ENCODE measurements at places on chromosomes 16 and 17.

- DNase-seq = peak; percentile 51
Measured at GRCh38 chr17:39238311-39238972, 12.7 kb upstream of the STAC2 start.

DNA sequence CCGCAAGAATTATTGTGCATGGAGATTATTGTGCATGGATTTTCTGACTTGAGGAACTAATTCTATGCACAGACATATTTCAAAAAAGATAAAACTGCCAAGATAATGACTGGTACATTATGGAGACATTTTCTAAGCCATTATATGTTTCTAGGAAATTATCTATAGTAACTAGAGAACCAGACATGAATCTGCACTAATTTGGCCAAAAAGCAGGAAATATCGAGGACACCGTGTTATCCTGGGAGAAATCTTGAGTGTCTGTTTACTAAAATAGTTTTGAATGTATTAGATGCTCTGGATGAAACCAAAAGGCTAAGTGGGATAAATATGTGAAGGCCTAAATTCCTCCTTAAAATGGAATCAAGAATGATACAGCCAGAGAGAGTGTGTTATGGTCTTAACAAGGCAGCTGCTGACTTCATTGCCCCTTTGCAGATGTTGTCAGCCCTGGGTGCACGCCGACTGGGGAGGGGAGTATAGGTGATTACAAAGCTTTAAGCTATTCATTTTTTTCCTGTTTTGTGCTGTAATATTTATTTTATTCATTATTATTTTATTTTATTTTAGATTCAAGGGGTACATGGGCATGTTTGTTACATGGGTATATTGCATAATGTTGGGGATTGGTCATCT, 226.7 kb downstream of the UTP18 start:
- DNase-seq = no peak

DNA sequence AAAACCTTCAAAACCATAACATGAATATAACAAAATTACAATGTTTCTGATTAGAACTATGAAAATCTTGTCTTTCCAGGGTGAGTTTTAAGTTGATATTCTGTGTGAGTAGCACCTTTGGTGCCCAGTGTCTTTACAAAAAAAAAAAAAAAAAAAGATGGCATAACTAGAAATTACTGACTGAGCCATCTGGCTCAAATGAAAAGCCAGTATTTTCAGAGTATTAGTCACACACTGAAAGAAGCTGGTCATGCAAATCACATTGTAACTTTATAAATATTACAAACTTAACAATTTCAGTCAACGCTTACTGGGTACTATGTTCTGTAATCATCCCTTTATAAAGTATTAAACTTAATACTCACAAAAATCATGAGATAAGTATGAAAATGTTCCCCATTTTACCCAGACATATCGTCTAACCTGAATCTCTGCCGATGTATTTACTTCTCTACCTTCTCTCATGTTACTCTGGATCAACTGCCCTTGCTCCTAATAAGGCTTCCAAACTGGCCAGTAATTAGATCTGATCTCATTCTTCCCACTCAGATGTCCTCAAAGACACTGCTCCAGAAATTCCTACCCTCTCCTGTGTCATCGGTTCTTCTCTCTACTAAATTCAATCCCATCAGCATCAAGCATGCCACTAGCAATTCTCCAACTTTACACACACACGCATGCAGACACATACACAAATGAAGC, 25.4 kb downstream of the UBE2G1 start:
- DNase-seq = no peak

DNA sequence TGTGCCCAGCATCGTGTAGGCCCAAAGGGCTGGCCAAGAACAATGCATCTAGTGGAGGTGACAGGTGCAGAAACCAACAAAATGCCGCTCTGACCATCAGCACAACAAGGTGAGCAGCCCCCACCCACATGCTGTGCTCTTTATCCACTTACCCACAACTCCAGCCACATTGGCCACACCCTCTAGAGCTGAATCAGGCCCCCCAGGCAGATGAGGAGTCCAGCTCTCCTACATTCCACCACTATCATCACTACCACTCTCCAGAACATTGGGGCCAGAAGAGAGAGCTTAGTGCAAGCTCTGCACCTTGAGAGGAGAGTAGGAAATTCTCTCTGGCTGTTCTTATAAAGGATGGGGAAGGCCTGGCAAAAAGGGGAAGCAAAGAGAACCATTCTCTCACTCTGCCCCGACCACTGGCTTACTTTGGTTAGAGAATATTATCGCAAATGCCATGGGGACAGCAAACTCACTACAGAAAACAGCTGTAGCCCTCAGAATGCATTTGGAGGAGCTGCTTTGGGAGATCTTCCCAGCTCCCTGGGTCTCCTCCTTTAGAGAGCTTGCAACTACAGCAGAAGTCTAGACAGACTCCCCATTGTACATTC, 75.0 kb downstream of the TMEM132E start:
- DNase-seq = no peak

DNA sequence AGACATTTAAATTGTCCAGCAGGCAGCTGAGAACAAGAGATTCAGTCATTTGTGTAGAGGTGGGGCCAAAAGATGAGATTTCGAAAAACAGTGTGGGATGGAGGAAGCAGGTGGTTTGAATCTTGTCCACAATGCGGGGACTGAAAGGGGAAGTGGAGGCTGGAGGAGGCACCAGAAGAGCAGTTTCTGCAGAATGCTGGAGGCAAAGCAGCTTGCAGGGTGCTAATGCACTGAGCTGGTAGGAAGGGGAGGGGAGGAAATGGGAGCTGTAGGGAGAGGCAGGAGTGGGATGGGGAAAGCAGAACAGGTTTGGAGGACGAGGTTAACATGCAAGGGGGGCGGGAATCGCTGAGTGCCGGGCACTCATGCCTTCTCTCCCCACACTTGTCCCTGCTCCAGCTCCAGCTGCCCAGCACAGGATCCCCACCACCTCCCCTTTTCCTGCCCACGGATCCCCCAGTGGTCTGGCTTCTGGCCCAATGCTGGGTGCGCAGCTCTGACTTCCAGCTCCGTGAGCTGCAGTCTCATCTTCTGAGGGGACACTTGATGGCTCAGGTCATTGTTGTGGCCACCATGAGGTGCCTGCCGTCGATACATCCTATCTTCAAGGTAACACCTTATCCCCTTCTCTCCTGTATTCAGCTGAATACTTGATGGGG, 9.4 kb downstream of the C17orf100 start:
- peak; percentile 39 for DNase-seq

- no peak for DNase-seq
Measured at GRCh38 chr17:74218436-74218835, 5.1 kb downstream of the TTYH2 start.

GRCh38 chr16:72788269-72788809, 259.6 kb downstream of the ZFHX3 start:
- no peak for DNase-seq

GRCh38 chr16:55944377-55944802, 69.2 kb upstream of the CES5A start:
- DNase-seq = peak; percentile 92

GRCh38 chr17:38451840-38452529, 23.7 kb downstream of the ARHGAP23 start:
- peak; percentile 96 for DNase-seq

GRCh38 chr17:16906680-16907079, 65.2 kb downstream of the TNFRSF13B start:
- no peak for DNase-seq

- DNase-seq = peak; percentile 79
Measured at GRCh38 chr16:75138636-75139035, 9.7 kb upstream of the ZFP1 start.

- DNase-seq = peak; percentile 39
Measured at GRCh38 chr17:8831234-8831849, 32.2 kb upstream of the MFSD6L start.

GRCh38 chr17:45382226-45382625, 50.4 kb downstream of the ARHGAP27 start:
- no peak for DNase-seq

GRCh38 chr16:66289051-66289680, 77.3 kb upstream of the CDH5 start:
- DNase-seq = peak; percentile 38

GRCh38 chr17:50477976-50478375, 684 bp upstream of the RSAD1 start:
- DNase-seq = no peak

DNA sequence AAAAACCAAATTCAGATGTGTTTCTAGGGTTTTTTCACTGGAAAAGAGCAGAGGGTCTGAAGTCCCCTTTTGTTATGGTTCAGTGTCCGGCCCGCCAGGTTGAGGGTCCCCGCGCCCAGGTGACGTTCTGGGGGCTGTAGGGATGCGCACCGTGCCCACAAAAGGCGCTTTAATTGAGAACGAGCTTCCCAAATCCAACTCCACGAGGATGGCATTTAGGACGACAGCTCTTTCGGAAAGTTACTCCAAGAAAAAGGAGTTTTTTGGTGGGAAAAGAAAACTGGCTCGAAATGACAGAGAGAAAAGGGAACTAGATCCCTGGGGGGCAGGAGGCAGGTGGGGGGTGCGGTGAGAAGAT, 15.9 kb upstream of the ZFHX3 start:
- no peak for DNase-seq

DNA sequence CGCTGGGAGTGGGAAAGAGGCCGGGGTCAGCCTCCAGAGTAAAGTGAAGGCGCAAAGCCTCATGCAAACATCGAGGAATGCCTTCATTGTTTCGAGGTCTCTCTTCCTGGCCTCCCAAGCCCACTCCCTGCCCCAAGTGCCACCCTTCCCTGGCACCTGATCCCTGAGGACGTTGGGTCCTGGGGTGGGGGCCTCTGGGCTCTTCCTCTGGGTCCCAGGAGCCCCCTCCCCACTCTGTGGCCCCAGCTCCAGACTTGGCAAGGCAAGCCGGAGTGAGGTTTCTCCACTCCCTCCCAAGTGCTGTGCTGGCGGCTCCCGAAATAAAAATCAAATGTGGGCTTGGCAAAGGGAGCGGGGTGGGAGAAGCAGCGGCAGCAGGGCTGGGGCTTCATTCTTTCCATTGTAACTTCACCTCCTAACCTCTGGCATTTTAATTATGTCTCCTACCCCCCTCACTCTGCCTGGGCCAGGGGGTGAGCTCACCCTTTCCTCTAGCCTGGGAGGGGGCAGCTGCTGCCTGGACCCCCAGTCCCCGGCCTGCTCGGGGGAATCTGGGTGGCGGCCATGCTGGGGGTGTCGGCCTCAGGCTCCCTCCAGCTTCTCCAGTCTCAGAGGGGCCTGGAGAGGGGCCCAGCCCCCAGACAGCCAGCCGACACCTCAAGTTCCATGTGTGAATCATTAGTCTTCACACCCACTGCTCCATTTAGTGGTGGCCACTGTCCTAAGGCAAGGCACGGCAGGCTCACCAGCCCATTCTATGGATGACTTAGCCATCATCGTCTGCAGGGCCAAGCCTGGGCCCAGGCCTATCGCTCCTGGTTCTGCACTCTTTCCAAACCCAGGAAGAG, 14.6 kb upstream of the TMEM92 start:
- peak; percentile 57 for DNase-seq

GRCh38 chr16:72569677-72570076, 397.7 kb upstream of the PMFBP1 start:
- DNase-seq = no peak

Measured in endodermal cell (in vitro differentiated cells).